ENCODE measurements at places on chromosomes 6 and 20.

- DNase-seq = no peak
Measured at GRCh38 chr20:17494201-17494600, 37.0 kb downstream of the BFSP1 start.

- no peak for DNase-seq
Measured at GRCh38 chr6:143325379-143326140, 124.9 kb downstream of the ADAT2 start.

DNA sequence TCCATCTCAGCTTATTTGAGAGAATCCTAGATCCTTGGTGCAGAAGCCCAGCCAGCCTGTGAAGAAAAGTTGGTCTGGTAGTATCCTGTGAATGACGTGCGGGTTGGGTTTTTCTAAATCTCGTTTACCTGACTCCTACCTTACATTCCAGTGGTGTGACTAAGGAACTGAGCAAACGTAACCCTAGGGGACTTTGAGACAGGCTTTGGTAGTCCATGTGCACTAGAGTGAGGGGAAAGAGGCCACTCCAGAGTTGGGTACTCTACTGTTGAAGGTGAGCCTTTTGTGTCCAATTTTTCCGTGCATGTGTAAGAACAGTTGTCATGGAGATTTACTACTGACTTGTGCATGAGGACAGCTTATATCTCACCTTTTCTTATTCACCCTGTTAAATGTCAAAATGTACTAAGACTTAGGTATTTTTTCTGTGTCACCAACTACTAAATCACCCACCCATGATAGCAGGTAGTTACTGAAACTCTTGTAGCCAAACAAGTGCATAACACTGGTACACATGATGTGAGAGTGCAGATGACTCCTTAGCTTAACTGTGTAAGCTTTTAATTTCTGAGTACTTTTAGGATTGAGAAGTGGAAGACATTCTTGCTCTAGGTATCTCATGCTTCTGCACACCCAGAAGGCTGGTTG lies 26.3 kb upstream of the PLCG1 start:
- DNase-seq = no peak

- DNase-seq = peak; percentile 85
Measured at GRCh38 chr20:3777716-3778629, 3.3 kb downstream of the SPEF1 start.

GRCh38 chr6:111888928-111889695 lies 15.9 kb upstream of the FYN start:
- peak; percentile 92 for DNase-seq

DNA sequence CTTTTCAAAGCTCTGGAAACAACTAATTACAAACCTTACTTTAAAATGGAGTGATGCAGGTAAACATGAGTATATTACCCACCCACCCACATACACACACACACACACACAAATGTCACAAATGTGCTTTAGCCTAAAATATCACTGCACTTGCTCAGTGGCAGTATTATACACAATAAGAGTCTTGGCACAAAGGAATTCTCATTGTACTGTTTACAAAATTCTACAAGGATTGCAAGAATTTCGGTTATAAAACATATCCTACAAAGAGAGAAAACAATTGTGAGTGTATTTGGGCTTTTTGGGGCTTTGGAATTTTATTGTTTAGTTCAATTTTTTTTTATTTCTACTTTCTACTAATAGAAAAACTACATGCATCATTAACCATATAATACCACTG lies 113.2 kb upstream of the BEND6 start:
- no peak for DNase-seq

- no peak for DNase-seq
Measured at GRCh38 chr6:107607116-107607515, 117.2 kb downstream of the SOBP start.

GRCh38 chr6:25223490-25223991 lies 55.6 kb upstream of the CARMIL1 start:
- DNase-seq = peak; percentile 80

- no peak for DNase-seq
Measured at GRCh38 chr20:59790346-59790745, 143.1 kb downstream of the SYCP2 start.

Measured in GM23338 (cell line).